Naive thymus-derived CD4-positive, alpha-beta T cell (primary cell): ENCODE measurements at places on chromosomes 6 and 20. TPM values are rescaled to one million over a fixed set of nuclear protein-coding genes. Genes with fewer than 3 reads are reported as not detected.

The TCF21 gene
- not detected for polyA plus RNA-seq

The SMLR1 gene
- polyA plus RNA-seq, result not detected

The PBOV1 gene
- not detected for polyA plus RNA-seq

The NOX3 gene
- not detected for polyA plus RNA-seq

The CD109 gene
- polyA plus RNA-seq, result 0.20 TPM

The MEP1A gene
- polyA plus RNA-seq, result not detected

The KIFC1 gene
- polyA plus RNA-seq, result 0.18 TPM

The SRMS gene
- polyA plus RNA-seq, result not detected

The TPX2 gene
- polyA plus RNA-seq, result not detected

The TAPBP gene
- 334 TPM for polyA plus RNA-seq

The TRIM40 gene
- not detected for polyA plus RNA-seq

The TMEM217 gene
- 0.34 TPM for polyA plus RNA-seq

The PTP4A1 gene
- 47.5 TPM for polyA plus RNA-seq

The OLIG3 gene
- polyA plus RNA-seq, result not detected

The SAPCD1 gene
- polyA plus RNA-seq, result not detected

The FAM217A gene
- not detected for polyA plus RNA-seq

The TFAP2C gene
- not detected for polyA plus RNA-seq

The TRDN gene
- polyA plus RNA-seq, result not detected

The MCCD1 gene
- not detected for polyA plus RNA-seq

The CD24 gene
- polyA plus RNA-seq, result 0.15 TPM

The ELOVL4 gene
- 1.6 TPM for polyA plus RNA-seq

The ABHD16B gene
- 1.1 TPM for polyA plus RNA-seq

The APCDD1L gene
- 0.09 TPM for polyA plus RNA-seq

The CD40 gene
- 4.0 TPM for polyA plus RNA-seq

The HCRTR2 gene
- not detected for polyA plus RNA-seq

The AAR2 gene
- 55.8 TPM for polyA plus RNA-seq

The SLC35D3 gene
- not detected for polyA plus RNA-seq

The GLP1R gene
- polyA plus RNA-seq, result not detected

The SIRPA gene
- polyA plus RNA-seq, result not detected

The HMGCLL1 gene
- not detected for polyA plus RNA-seq

The SNAP25 gene
- 0.11 TPM for polyA plus RNA-seq

The VSX1 gene
- polyA plus RNA-seq, result not detected

The ZBTB9 gene
- 6.9 TPM for polyA plus RNA-seq

The DYNLT2 gene
- polyA plus RNA-seq, result 0.58 TPM

The OR2B6 gene
- not detected for polyA plus RNA-seq

The BPIFA1 gene
- not detected for polyA plus RNA-seq

The GLO1 gene
- 97.3 TPM for polyA plus RNA-seq

The ZSWIM1 gene
- 12.5 TPM for polyA plus RNA-seq

The GPR63 gene
- polyA plus RNA-seq, result not detected

The TDRD6 gene
- not detected for polyA plus RNA-seq

The SLC22A7 gene
- not detected for polyA plus RNA-seq

The AVP gene
- not detected for polyA plus RNA-seq

The DNMT3B gene
- 0.33 TPM for polyA plus RNA-seq
